ENCODE measurements at places on chromosomes 7 and 10.
A peak's percentile ranks its signal among the peaks of the same experiment; 100 is the strongest.

DNA sequence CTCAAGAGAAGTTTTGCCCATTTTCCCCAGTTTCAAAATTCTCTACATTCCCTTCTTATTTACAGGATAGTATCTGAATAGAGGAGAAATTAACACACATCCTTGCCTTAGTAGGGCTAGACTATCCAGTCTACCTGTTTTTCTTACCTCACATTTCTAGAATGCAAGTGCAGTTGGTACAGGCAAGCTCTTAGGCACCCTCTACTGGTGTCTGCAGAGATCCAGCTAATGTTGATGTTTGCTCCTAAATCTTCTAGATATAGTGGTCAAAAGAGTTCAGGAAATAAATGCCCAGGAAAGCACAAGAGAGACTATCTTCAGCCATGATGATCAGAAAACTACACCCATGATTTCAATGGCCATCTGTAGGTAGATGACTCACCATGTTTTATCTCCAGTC lies 205.3 kb downstream of the HTR7 start:
- DNase-seq, result no peak

DNA sequence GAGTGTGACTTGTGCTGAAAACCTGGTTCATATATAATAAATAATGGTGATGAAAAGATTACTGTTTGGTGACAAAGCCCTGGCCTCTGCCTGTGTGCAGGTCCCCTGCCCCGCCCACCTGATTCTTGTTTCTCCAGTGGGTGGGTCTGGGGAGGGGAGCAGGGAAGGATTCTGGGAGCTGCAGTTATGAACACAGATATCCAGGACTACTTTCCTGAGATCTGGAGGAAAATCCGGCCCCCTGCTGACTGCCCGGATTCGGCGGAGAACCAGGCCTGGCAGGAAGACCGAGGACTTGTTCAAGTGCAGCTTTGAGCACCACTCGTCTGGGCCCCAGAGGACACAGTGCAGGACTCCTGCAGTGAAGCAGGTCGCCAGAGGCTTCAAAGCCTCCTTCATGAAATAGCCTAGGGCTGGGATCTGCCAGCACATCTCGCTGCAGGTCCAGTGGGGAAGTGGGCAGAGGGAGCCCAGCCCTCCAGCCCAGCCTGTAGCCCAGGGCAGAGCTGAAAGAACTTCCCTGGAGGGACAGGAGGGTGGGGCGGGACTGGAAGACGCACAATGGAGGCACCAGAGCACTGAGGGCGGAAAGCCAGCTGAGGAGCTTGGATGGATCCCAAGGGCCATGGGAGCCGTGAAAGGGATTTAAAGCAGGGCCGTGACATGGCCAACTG lies 7.0 kb downstream of the ATP6V0E2 start:
- no peak for DNase-seq

DNA sequence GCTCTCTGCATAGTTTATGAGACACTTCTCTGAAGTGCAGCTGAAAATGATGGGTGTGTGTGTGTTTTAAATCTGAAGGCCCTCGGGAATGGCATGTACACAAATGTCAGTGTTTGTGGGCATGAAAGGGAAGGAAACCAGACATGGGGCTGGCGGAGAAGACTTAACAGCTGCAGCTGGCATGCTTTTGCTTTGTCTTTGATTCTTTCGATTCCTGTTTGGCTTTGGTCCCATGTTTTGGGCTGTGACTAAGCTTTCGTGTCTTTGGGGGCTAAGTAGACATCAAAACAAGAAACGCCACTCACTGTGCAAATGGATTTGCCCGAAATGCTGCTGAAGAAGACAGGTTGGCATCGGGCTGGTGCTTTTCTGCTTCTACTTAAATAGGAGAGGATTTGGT lies 179.3 kb downstream of the PFKFB3 start:
- DNase-seq, result no peak

DNA sequence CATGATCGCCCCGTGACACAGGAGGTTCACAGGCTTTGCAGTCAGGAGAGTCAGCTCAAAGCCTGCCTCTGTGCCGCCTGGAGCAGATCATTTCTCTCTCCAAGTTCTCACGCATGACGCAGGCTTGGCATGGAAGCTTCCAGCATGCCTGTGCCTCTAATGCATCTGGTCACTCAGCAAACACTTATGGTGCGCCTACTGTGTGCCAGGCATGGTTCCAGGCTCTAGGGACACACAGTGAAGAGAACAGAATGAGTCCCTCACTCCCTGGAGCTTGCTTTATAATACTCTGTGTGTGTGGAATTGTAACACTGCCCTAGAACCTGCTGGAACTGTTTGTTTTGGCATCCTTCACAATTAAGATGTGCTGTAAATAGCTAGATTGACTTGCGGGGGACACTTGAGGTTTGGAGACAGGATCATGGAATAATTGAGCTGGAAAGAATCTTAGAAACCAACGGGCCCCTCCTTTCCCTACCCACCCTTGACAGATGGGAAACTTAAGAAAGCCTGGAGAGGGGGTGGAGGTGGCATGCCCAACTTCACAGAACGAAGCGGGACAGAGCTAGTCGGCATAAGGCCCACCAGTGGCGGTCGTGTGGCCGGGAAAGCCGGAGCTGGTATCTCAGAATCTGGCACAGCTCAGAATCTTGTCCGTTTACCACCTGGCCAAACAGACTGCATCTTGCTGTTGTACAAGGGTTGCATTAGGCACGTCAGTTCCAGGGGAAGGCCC lies 4.6 kb upstream of the MYH16 start:
- no peak for DNase-seq

DNA sequence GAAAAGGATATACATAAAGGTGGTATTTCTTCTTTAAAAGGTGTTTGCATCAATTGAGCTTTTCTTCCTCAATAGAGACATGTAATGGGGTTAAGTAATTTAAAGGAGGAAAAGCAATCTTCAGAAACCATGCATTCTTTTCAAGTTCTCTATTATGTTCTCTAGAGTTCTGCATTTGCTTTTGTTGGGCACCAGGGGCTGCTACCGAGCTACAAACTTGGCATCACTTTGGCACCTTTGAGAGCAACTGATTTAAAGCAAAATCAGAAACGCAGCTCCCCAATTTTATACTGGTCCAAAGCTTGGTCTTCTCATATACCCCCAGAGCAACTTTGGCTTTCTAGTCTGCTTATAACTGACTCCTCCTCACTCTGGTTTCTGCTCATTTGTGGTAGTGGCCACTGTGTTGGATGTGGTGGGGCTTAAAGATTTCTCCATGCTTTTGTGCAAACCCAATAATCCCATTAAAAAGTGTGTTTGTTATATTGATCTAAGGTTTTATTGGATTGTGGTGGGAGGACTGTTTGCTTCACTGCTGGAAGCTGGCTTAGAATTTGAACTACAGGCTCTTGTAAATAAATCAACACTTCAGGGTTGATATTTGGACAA lies 712.1 kb downstream of the PHTF2 start:
- DNase-seq, result peak; percentile 37

GRCh38 chr7:92402920-92403759 lies 44.1 kb upstream of the GATAD1 start:
- no peak for DNase-seq

- no peak for DNase-seq
Observed at GRCh38 chr7:46207931-46208634, 287.0 kb upstream of the IGFBP3 start.

GRCh38 chr7:365593-365992 lies 75.6 kb downstream of the FOXL3 start:
- DNase-seq, result no peak

DNA sequence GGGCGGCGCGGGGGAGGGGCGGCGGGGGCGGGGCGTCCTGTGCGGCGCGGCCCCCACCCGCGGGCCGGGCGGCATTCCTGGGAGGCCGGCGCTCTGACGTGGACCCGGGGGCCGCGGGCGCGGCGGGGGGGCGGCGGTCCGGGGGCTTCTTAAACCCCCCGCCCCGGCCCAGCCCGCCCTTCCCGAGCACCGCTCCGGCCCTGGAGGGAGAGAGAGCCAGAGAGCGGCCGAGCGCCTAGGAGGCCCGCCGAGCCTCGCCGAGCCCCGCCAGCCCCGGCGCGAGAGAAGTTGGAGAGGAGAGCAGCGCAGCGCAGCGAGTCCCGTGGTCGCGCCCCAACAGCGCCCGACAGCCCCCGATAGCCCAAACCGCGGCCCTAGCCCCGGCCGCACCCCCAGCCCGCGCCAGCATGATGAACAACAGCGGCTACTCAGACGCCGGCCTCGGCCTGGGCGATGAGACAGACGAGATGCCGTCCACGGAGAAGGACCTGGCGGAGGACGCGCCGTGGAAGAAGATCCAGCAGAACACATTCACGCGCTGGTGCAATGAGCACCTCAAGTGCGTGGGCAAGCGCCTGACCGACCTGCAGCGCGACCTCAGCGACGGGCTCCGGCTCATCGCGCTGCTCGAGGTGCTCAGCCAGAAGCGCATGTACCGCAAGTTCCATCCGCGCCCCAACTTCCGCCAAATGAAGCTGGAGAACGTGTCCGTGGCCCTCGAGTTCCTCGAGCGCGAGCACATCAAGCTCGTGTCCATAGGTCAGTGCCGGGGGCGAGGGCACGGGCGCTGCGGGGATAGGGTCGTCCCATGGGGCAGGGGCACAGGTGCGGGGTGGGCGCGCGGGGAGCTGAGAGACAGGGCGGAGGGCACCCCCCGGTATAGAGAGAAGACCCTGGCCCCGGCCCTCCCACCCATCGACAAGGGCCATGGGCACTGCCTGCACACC lies at the start of gene FLNC:
Gene FLNC (plus strand): TSS at position 176 of the 947 bp plus-strand sequence. CDS start 232 bp downstream, at position 408.
- no peak for DNase-seq

DNA sequence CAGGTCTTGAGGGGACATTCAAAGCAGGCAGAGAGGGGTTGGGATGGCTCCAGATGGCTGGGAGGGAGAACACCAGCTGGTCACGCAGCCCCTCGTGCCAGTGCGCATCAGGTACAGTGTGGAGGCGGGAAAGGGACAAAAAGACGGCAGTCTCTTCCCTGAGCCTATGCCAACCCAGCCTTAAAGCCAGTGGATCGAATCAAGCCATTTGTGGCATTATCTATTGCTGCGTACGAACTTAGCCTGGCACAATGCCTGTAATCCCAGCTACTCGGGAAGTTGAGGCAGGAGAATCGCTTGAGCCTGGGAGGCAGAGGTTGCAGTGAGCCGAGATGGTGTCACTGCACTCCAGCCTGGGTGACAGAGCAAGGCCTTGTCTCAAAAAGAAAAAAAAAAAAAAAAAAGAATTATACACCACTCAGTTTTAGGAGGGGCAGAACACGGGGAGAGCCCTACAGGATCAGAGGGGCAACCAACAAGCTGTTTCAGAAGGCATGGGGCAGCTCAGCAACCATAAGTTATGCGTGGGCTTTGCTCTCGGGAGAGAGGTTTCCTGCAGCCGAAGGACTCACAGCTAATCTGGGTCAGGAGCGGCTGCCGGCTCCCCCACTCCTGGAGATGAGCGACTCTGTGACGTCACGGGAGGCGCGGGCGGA lies 356 bp upstream of the NDUFB2 start:
- DNase-seq, result no peak

DNA sequence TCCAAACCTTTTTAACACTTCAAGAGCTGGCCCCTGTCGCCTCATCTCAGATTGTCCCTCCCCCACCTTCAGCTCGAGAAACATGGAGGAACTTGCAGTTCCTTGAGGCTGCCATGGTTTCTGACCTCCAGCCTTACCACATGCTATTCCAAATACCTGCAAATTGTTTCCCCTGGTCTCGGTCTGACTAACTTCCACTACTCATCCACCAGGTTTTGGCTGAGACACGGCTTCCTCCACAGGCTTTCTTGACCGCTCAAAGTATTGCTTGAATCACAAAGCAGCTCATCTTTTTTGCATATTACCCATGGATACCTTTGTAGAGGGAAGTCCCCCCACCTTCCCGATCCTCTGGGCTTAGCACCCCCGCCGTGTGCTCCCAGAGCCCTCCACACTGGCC lies 5.2 kb upstream of the SAMD8 start:
- no peak for DNase-seq

- DNase-seq, result no peak
Observed at GRCh38 chr7:95805909-95806308, 33.6 kb downstream of the DYNC1I1 start.

DNA sequence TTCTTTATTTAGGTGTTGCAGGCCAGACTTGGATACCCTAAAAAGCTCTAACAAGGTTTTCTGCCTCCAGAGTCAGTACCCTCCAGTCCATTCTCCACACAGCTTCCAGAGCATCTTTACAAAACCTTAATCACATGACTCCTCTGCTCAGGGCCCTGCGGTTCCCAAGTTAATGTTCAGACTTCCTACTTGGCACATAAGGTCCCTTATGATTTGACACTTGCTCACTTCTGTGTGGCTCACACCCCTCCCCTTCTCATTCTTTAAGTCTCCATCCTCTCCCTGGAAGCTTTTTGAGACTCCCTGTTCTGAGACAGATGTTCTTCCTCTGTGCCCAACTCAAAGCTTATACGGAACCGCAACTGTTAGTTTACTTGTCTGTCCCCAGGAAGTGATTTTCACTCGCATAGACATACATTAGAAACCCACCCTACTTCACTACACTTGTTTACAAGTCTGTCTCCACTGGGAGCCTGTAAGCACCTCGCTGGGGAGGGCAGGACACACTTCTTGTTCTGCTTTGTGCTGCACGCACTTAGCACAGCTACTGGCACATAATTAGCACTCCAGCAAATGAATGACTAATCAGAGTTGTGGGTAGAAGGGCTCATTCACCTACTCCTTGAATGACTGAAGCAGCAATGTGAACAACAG lies 154.3 kb upstream of the LAMB4 start:
- DNase-seq, result no peak
